Chondrocyte (in vitro differentiated cells): ENCODE measurements at places on chromosomes 7 and 10. TPM values are rescaled to one million over a fixed set of nuclear protein-coding genes. Genes with fewer than 3 reads are reported as not detected.

GRCh38 chr7:20331910-20332813, 1.5 kb downstream of the ITGB8 start:
- peaks cover 20% of the 10 kb centered on the region for H3K4me1 ChIP-seq
- peaks cover 2% of the 10 kb centered on the region for H3K27me3 ChIP-seq
- no peak overlapping the region for H3K27ac ChIP-seq
- H3K4me3 ChIP-seq: peak overlapping the region; percentile 67

- peaks cover 1% of the 10 kb centered on the region for H3K36me3 ChIP-seq
- no peaks in the 10 kb centered on the region for H3K4me1 ChIP-seq
- H3K27me3 ChIP-seq: peaks cover 3% of the 10 kb centered on the region
- H3K27ac ChIP-seq: no peak overlapping the region
- no peak overlapping the region for H3K4me3 ChIP-seq
- DNase-seq: no peak
Observed at GRCh38 chr10:57224811-57225210, 863.8 kb upstream of the ZWINT start.

DNA sequence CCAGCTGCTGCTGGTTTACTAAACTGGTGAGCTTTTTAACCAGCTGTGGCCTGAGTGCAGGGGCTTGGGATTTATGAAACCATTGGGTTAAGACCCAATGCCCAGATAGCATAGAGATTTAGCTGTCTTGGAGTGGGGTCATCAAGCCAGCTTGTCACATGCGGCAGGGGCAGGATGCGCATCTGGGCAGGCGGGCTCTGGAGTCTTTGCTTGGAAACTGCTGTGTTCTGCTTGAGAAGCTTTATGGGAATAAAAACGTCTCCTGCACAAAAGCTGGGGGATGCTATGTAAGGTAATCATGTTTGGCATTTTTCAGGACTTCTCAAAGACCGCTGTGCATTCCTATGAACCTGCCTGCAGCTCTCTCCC, 136.3 kb downstream of the MAPK8 start:
- no peak for DNase-seq
- H3K36me3 ChIP-seq: peaks cover 2% of the 10 kb centered on the region
- peaks cover 18% of the 10 kb centered on the region for H3K4me1 ChIP-seq

GRCh38 chr7:148706368-148706767, 7.7 kb downstream of the CUL1 start:
- H3K4me3 ChIP-seq: no peak overlapping the region
- DNase-seq: no peak

- H3K4me3 ChIP-seq: no peak overlapping the region
- no peaks in the 10 kb centered on the region for H3K36me3 ChIP-seq
- no peaks in the 10 kb centered on the region for H3K4me1 ChIP-seq
Observed at GRCh38 chr7:146090023-146090645, 26.5 kb upstream of the CNTNAP2 start.

GRCh38 chr10:110171032-110171431, 36.4 kb upstream of the MXI1 start:
- no peak overlapping the region for H3K4me3 ChIP-seq
- no peak for DNase-seq
- H3K27ac ChIP-seq: no peak overlapping the region
- no peaks in the 10 kb centered on the region for H3K4me1 ChIP-seq
- H3K36me3 ChIP-seq: no peaks in the 10 kb centered on the region

GRCh38 chr10:15439341-15439842, 68.3 kb upstream of the FAM171A1 start:
- peaks cover 3% of the 10 kb centered on the region for H3K27me3 ChIP-seq
- H3K4me3 ChIP-seq: peak overlapping the region; percentile 67
- DNase-seq: no peak
- H3K36me3 ChIP-seq: no peaks in the 10 kb centered on the region
- peak overlapping the region; percentile 82 for H3K27ac ChIP-seq

ADCY1 gene
- 0.36 to 0.77 TPM (median 0.50 TPM) in 3 replicates for total RNA-seq

SEMA3E gene
- total RNA-seq: 3.7 to 10.1 TPM (median 5.1 TPM) in 3 replicates

MRLN gene
- not detected in 3 replicates for total RNA-seq

FAM25G gene
- not detected in 3 replicates for total RNA-seq

SHTN1 gene
- total RNA-seq: 20.2 to 24.7 TPM (median 20.6 TPM) in 3 replicates
